Heart right ventricle (tissue), 16 donors: ENCODE measurements at places on chromosomes 3 and 15. TPM values are rescaled to one million over a fixed set of nuclear protein-coding genes. Genes with fewer than 3 reads are reported as not detected.

TMEM266 gene
- total RNA-seq = 0.21 TPM

P2RY1 gene
- total RNA-seq = 4.2 TPM

POPDC2 gene
- total RNA-seq = 928 TPM

SH3GL3 gene
- not detected for total RNA-seq

CPOX gene
- 12.3 TPM for total RNA-seq

RARB gene
- total RNA-seq = 21.7 TPM

EIF5A2 gene
- 14.8 TPM for total RNA-seq

ASB14 gene
- 1.9 TPM for total RNA-seq

RLBP1 gene
- not detected for total RNA-seq
